Posterior vena cava (tissue), 2 donors: ENCODE measurements at places on chromosomes 3 and 15. TPM values are rescaled to one million over a fixed set of nuclear protein-coding genes. Genes with fewer than 3 reads are reported as not detected.

DNA sequence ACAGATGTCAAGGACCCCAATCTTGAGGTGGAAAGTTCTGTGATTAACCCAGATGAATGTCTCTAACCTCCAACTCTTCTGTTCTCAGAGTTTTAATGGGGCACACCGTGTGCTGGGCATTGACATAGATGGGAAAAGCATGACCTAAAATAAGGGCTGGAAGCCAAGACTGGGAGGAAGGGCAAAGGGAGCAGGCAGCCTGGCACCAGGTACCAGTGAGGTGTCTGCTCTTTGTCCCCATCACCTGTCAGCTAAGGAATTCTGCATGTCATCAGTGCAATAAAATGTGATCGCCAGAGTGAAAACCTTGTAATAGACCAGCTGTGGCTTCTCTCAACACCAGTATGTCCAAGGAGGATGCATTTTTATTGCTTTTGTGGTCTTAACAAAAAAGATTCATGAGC, 143.5 kb upstream of the TPM1 start:
- no peak for DNase-seq

GRCh38 chr3:73499787-73500186, 125.0 kb downstream of the PDZRN3 start:
- no peak for DNase-seq

GRCh38 chr3:130457671-130458070, 59.3 kb upstream of the COL6A6 start:
- no peak for DNase-seq

VEPH1 gene
- 0.24 TPM for total RNA-seq
